ENCODE measurements at places on chromosomes 1 and 21.

DNA sequence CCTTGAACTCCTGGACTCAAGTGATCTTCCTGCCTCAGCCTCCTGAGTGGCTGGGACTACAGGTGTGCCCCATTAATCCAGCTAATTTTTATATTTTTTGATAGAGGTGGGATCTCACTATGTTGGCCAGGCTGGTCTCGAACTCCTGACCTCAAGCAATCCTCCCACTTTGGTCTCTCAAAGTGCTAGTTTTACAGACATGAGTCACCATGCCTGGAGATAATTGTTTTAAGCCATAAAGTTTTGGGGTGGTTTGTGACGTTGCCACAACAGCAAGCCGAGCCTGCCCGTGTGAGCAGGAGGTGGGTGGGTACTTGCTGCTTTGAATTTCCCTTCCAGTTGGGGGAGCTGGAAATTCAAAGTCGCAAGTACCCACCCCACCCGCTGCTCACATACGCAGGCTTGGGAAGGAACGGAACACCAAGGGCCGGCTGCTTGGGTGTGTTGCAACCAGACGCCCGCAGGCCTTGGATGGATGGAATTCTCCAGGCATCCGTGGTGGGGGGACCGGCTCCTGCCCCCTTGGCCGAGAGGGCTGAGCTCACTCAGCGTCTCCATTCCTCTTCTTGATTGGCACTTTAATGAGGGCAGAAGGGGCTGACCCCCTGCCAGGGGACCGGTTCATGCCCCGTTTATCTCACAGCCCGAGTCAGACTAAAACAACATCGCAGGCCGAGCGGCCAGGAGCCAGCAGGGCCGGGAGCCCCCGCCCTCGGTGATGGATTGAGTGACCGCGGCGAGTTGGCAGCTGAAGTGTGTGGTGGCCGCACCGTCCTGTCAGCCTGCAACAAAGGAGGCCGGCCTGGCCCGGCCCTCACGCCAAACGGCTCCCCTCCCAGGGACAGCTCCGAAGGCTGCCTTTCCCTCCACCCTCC, 78.1 kb downstream of the DHRS3 start:
- DNase-seq: peak; percentile 20

GRCh38 chr1:78825561-78825960, 175.9 kb downstream of the IFI44 start:
- DNase-seq: no peak

DNA sequence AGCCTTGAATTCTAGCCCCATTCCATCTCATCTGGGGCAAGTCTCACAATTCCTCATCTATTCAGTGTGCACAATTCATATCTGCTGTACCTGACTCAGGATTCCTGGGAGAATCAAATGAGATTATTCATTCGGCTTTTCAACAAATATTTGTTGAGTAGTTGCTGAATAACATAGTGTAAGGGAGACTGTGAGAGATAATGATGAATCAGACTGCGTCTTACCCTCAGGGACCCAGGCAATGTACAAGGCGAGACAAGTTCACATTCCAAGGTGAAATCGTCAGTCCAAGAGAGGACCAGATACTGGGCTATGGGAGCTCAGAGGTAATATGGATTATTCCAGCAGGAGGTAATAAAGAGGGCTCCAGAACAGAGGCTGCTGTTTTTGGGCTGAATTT, 67.8 kb upstream of the SMYD2 start:
- peak; percentile 99 for DNase-seq

DNA sequence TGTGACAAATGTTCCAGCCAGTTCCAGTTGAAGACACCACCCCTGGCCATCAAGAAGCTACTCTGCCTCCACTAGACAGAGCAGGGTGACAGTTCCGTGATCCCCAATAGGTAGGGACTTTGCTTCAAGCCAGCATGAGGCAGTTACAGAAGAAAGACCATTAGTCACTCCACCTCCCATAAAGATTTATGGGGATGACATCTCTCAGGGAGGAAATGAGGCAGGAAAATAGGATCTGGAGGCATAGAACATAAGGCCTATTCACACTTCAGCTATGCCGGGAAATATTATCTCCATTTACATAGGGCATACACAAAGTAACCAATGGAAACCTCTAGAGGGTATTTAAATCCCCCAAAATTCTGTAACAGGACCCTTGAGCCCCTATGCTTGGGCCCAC, 3.5 kb upstream of the GBP7 start:
- no peak for DNase-seq

GRCh38 chr1:45568421-45568820, 15.4 kb upstream of the NASP start:
- DNase-seq: no peak

DNA sequence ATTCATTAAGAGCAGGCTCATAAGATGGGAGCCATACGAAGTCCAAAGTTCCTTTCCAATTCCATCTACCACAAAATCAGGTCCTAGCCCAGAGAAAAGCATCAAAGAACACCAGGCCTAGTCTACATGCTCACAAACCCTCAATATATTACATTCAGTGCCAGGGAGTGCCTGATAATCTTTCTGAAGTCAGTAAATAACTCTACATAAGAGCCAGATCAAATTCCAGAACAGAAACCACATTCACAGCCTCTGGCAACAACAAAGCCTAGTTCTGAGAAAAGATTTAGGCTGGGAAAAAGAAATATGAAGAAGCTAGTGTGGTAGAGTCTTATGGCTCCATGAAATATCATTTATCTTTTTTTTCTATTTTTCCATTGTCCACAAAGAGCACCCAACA, 40.5 kb upstream of the RBBP5 start:
- DNase-seq: no peak

DNA sequence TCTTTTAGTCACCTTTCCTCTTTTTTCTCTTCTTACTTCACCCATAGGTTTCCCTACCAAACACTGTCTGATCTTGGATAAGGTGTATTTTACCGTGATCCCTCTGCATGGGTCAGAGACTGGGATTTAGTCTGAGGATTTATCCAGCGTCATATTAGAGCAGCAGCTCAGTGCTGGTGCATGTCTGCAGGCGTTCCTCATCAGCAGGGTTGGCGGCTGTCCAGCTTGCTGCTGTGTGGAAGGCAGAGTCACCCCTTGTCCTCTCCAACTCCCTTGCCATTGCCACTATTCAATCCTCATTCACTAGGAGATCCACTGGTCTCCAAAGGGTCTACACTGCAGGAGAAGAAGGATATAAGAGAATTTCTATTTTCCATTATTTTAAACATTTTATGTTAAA, 7.3 kb upstream of the FAM78B start:
- no peak for DNase-seq

- DNase-seq: peak; percentile 86
Measured at GRCh38 chr1:162003830-162004215, 19.8 kb downstream of the OLFML2B start.

GRCh38 chr1:198449727-198450433, 90.6 kb downstream of the ATP6V1G3 start:
- DNase-seq: peak; percentile 71

- no peak for DNase-seq
Measured at GRCh38 chr1:159958719-159959380, 4.8 kb upstream of the SLAMF9 start.

DNA sequence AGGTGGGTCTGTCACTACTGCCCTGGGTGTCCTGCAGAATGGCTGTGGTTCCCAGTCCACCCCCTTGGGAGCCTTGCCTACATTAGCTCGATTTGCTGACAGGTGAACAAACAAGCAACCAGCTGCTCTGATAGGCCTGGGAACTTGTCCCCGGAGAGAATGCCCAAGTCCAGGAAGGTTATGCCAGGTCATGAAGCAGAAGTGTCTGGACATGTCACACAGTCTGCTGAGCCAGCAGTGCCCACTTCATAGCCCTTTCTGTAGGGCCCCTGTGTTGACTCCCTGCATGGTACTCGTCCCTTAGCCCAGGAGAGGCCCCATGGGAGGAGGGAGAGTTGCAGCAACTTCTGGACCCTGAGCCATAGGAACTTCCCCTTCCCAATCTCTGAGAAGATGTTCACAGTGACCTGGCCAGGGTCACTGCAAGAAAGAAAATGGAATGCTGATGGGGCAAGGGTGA, 31.0 kb downstream of the UCK2 start:
- DNase-seq: no peak

DNA sequence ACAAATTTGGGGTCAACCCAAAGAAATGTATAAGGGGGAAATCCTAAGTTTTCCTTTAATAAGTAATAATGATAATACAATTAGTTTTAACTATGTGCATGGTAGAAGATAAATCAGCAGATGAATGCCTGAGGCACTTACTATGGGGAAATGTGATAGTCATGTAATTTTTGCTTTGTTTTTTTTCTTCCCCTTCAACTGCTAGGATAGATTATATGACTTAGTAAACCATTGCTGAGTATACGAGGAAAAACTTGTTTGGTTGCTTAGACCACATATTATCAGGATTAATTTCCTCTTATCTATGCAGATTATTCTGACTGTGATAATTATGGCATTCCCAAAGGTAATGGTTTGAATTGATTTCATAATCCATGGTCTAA, 181.1 kb downstream of the TGFB2 start:
- DNase-seq: no peak

DNA sequence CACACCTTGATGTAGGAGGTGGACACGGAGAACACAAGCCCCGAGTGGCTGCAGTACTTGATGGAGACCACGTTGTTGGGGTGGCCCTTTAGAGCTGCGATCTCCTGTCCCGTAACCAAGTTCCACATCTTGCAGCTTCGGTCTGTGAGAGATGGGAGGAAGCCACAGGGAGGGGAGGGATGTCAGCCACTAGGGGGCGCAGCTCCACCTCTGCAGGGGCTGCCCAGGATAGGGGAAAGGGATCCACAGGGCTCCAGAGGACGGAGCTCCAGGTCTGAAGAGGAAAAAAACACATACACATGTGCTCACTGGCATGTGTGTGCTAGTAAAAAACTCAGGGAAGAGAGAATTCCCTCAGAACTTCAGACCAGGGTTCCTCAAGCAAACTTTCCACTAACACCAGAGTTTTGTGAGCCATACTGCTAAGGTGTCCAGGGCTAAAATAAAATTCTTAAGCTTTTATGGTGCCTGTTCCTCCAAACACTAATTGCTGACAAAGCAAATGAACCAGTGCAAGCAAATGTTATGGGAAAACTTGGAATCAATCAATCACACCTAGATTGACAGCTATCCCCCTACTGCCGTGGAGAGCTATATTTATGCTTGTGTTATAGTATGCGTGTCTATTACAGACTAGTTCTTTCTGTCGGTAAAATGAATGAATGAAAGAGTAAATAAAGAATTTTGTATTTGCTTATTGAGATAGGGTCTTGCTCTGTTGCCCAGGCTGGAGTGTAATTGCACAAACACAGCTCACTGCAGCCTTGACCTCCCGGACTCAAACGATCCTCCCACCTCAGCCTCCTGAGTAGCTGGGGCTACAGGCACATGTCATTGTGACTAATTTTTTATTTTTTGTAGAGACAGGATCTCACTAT, 43.7 kb downstream of the KIF21B start:
- DNase-seq: peak; percentile 11

GRCh38 chr1:212452323-212453155, 19.8 kb downstream of the NENF start:
- DNase-seq: no peak

- DNase-seq: no peak
Measured at GRCh38 chr1:151721788-151722510, 627 bp downstream of the RIIAD1 start.

- no peak for DNase-seq
Measured at GRCh38 chr1:113846391-113847035, 25.0 kb downstream of the PTPN22 start.

GRCh38 chr1:38064197-38064903, 17.8 kb upstream of the POU3F1 start:
- DNase-seq: peak; percentile 69

DNA sequence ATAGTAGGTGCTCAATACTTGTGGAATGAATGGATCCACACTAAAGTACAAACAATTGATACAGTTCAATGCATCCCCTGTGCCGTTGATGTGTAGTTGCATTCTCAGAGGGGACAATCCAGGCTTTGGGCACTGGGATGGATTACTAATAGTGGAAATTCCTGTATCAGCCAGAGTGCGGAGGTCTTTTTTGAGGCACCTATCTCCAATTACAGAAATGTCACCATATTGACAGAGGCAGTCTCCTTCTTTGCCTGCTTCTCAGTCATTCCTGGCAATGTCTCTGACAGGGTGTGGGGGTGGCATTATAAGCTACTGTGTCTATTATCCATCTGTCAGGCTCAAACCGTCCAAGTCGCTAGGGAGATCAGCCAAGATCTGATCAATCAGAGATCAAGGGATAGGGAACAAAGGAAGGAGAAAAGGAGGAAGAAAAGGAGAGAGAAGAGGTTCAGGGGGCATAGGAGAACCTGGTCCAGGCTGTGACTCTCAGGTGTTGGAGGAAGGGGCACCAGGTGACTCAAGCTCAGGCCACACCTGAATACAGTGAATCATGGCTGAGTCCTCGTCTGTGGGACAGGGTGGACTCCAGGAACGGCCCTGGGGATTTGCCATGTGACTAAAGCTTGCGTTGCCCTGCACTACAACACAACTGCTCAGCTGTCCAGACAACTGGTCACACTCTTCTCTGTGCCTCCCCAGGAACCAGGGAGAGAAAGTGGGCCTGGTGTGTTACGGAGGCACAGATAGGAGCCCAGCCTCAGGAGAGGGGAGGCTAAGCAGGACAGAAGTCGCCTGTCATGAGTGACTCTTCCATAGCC, 3.4 kb upstream of the LAMB3 start:
- DNase-seq: peak; percentile 98

GRCh38 chr1:60891281-60891680, 191.1 kb upstream of the NFIA start:
- DNase-seq: no peak

- DNase-seq: no peak
Measured at GRCh38 chr1:109444346-109444745, 18.1 kb upstream of the PSMA5 start.

DNA sequence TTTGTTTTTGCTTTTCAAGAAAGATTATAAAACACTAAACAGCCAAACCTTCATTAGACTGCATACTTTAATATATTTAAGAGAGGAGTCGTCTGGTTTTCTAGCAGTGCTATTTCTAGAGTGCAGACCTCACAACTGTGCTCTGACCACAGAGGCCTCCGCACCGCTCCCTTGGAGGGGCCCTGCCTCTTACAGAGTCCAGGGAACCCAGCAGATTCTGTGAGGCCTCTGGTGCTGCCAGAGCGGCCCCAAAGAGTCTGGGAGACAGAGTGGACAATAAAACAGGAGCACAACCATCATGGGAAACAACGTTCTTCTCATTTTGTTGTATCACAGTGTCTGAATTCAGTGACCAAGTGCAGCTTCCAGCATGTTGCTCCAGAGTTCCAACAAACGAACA, 5.8 kb downstream of the ATP5PO start:
- DNase-seq: no peak

DNA sequence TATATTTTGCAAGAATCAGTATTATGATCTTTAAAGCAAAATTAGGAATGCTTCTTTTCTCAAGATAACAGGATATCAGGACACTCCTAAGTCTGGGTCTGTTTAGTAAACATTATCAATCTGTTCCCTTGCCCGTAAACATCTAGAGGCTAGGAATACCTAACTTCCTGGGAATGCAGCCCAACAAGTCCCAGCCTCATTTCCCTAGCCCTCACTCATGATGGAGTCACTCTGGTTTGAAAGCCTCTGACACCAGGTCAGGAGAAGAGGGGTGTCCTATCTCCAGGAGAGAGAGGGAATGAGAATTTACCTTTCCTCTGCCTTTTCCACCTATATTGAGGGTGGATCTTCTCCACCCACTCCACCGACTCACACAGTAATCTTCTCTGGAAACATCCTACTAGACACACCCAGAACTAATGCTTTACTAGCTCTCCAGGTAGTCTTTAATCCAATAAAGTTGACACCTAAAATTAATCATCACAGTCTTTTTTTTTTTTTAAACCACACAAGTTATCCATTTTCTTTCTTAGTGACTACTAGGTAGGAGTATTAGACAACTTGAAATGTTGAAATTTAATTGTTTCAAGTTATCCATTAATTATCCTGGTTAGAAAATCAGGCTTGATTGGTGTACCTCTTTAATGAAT, 659.3 kb downstream of the USP25 start:
- DNase-seq: peak; percentile 36
